ENCODE measurements at places on chromosomes 6 and 20.
A peak's percentile ranks its signal among the peaks of the same experiment; 100 is the strongest.

DNA sequence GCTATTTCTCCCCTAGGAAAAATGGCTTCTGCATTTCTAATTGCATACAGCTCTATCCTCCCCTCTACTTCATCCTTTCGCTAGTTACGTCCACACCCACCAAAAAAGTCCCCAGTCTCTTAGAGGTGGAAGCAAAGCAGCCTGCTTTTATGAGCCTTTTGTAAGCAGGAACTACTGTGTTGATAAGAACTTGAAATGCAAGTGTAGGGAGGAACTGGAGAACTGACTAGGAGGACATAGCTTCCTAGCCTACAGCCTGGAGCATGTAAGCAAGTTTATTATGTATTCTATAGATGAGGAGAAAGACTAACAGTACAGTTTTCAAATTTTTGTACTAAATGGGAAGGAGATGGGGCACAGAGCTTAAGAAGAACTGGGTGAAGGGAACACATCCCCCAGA, 10.3 kb downstream of the ARHGAP18 start:
- no peak for DNase-seq

GRCh38 chr20:34552569-34552968, 5.9 kb upstream of the MAP1LC3A start:
- no peak for DNase-seq

- no peak for DNase-seq
Measured at GRCh38 chr20:36035745-36036144, 67.4 kb downstream of the CNBD2 start.

- no peak for DNase-seq
Measured at GRCh38 chr20:41218466-41218865, 81.1 kb downstream of the PLCG1 start.

DNA sequence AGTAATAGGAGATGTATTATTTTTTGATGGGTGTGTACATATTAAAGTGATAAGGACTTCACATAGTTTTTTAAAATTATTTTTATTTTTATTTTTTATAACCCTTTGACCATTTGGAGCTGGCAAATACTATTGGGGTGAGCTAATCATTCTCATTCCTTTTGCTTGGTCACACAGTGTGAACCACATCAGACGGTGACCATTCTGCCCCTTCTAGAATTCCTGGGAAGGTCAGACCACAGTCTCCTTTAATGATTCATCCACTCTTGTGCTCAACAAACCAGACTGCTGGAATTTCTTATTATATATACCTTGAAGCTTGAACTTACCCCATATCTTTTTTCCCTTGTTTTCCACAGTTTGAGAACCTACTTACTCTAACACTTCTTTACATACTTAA, 23.9 kb upstream of the PRL start:
- DNase-seq, result no peak

DNA sequence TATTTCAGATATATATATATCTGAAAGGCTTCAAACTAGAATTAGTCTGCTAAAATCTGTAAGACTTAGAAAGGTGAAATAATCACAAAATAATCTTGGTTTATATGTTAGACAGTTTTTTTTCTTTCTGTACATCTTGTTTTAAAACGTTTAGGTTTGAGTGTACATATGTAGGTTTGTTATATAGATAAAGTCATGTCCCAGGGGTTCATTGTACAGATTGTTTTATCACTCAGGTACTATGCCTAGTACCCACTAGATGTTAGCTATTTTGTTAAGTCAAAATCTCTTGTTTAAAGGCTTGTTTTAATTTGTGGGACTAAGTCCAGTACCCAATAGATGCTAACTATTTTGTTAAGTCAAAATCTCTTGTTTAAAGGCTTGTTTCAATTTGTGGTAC, 1339.0 kb upstream of the CITED2 start:
- no peak for DNase-seq

DNA sequence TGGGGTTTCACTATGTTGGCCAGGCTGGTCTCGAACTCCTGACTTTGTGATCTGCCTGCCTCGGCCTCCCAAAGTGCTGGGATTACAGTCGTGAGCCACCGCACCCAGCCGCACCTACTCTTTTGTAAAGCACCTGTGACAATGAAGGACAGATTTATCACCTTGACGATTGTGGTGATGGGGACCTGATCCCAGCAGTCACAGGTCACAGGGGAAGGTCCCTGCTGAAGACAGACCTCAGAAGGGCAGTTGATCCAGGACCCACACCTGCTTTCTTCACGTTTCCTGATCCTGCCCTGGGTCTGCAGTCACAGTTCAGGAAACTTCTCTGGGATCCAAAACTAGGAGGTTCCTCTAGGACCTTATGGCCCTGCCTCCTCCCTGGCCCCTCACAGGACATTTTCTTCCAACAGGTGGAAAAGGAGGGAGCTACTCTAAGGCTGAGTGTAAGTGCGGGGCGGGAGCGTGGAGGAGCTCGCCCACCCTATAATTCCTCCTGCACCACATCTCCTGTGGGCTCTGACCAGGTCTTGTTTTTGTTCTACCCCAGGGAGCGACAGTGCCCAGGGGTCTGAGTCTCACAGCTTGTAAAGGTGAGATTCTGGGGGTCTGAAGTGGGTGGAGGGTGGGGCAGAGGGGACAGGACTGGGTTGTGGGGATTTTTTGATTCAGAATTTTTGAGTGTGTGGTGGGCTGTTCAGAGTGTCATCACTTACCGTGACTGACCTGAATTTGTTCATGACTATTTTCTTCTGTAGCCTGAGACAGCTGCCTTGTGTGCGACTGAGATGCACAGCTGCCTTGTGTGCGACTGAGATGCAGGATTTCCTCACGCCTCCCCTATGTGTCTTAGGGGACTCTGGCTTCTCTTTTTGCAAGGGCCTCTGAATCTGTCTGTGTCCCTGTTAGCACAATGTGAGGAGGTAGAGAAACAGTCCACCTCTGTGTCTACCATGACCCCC, 3.0 kb downstream of the HLA-E start:
- no peak for DNase-seq

GRCh38 chr20:6533761-6534479, 233.6 kb upstream of the BMP2 start:
- peak; percentile 26 for DNase-seq

DNA sequence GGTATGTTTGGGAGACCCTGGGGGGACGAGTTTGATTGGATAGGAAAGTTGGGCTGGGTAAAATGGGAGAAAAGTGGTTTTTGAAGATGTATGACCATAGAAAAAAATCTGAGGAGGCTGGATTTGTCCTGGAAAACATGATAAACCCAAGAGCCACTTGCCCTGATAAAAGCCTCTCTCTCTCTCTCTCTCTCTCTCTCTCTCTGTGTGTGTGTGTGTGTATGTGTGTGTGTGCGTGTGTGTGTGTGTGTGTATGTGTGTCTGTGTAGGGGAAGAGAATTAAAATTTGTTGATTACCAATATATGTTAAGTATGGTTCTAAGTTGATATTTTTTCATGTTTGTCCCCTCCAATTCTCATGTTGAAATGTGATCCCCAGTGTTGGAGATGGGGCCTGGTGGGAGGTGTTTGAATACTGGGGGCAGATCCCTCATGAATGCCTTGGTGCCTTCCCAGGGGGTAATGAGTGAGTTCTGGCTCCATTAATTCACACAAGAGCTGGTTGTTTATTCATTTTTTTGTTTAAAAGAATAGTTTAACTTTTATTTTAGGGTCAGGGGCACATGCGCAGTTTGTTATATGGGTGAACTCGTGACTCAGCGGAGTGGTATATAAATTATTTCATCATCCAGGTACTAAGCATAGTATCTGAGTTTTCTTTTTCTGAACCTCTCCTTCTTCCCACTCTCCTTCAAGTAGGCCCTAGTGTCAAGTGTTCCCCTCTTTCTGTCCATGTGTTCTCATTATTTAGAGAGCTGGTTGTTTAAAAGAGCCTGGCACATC, 208.8 kb downstream of the TFAP2B start:
- no peak for DNase-seq

GRCh38 chr20:52465991-52466390, 274.4 kb upstream of the ZFP64 start:
- DNase-seq, result no peak

- no peak for DNase-seq
Measured at GRCh38 chr6:114195631-114196403, 147.0 kb downstream of the HS3ST5 start.

- DNase-seq, result no peak
Measured at GRCh38 chr20:19301843-19302242, 89.4 kb downstream of the SLC24A3 start.

GRCh38 chr6:131292145-131292938, 157.1 kb downstream of the AKAP7 start:
- DNase-seq, result no peak

GRCh38 chr20:60727425-60727824, 524.6 kb upstream of the CDH4 start:
- DNase-seq, result no peak

DNA sequence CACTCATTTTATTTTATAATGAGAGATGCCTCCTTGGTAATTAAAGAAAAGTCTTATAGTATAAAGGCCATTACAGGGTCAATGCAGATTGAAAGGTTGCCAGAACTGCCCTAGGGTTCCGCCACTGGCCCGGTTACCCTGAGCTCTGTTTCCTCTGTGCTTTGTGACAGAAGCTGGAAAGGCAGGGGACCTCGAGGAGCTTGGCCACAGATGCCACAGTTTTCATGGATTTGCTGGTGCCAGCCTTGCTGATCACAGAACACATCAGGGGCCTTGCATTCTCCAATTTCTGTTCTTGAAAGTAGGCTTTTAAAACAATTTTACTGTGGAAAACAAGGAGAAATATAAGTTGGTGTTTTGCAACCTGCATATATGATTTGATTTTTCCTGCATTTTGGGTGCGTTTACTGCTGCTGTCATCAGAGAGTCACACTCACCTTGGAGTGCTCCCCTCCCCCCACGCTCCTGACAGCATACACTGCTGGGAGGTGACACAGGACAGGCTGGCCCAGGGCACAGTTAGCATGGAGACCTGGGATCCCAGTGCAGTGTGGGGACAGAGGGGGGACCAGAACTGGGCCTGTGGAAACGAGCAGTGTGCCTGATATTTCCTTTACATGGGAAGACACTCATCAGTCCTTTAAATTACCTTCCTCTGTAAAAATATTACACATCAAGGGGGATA, 142.8 kb downstream of the CFAP61 start:
- DNase-seq, result no peak

DNA sequence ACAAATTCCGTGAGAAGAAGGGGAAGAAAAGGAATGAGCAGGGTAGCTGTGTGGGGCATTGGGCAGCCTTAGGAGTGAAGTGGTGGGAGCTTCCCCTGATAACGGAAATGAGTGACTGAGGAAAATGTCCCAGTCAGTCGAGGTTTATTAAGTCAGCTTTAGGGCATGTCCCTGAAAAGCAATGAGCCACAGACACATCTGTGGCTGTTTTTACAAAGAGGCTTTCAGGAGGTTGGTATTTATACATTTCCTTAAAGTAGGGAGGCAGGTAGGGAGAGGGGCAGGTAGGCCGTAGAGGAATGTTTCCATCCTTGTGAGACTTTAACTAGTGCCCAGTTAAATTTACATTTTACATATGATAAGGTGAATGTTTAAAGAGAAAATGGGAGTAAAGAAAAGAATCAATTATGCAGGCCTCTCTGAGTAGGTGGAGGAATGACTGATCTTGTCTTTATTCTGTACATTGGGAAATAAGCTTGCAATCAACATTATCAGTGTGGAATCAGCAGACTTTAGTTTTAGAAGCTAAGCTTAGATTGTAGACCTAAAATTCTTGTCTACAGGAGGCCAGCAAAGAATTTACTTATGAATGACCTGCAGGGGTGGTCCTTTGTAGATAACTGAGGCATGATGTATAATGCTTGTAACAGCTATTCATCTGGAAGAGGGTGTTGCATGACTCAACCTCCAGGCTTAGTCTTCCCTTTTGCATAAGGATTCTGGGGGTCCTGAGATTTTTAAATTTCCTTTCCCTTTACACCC, 18.5 kb downstream of the SLC22A2 start:
- DNase-seq, result no peak

GRCh38 chr6:101231606-101232235, 161.8 kb upstream of the GRIK2 start:
- DNase-seq, result no peak

GRCh38 chr20:44219170-44219730, 8.7 kb upstream of the OSER1 start:
- no peak for DNase-seq

GRCh38 chr20:59137532-59137931, 26.1 kb upstream of the ZNF831 start:
- DNase-seq, result no peak

DNA sequence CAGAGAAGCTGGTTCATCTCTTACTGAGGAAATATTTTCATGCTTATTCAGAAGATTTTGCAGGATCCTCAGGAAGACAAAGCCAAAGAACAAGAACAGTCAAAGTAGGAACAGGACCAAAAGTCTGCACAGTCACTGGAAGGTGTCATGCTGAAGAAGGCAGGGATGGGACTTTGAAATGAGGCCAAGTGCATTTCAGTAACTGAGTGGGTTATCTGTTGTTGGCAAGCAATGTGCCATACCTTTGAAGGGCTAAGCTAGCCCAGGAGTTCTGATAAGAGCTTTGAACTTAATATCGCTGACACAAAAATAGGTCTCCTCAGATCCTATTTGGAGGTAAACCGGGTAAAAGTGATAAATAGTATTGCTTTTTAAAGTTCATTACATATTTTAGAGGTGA, 31.5 kb downstream of the SLC16A10 start:
- no peak for DNase-seq

DNA sequence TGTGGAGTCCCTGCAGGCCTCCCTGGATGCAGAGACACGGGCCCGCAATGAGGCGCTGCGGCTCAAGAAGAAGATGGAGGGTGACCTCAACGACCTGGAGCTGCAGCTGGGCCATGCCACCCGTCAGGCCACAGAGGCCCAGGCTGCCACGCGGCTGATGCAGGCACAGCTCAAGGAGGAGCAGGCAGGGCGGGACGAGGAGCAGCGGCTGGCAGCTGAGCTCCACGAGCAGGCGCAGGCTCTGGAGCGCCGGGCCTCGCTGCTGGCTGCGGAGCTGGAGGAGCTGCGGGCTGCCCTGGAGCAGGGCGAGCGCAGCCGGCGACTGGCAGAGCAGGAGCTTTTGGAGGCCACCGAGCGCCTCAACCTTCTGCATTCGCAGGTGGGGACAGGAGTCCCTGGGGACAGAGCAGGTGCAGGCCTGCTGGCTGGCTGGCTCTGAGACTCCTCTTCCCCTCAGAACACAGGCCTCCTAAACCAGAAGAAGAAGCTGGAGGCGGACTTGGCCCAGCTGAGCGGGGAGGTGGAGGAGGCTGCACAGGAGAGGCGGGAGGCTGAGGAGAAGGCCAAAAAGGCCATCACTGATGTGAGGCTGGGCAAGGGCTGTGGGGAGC, 44.7 kb downstream of the MYH7B start:
- DNase-seq, result no peak

GRCh38 chr6:156585859-156586258, 191.3 kb upstream of the ARID1B start:
- DNase-seq, result no peak
